ENCODE measurements at places on chromosomes 4 and X. TPM values are rescaled to one million over a fixed set of nuclear protein-coding genes. Genes with fewer than 3 reads are reported as not detected.

DNA sequence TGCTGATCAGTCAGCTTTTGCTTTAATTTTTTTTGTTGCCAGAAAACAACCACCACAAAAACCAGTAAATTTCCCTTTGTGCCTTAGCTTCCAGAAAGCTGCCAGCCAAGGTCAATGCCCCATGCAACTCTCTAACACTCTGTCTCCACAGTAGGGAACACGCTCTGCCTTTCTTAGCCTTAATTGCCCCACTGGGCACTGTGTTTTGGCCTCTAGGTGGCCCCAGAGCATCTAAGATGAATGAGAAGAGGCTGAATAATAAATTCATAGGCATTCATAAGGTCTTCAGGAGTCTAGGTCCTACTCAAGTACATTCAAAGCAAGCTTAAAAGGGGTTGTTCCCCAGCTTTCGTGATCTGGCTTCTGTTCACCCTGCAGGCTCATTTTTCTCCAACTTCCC lies 57.7 kb upstream of the PASD1 start:
- no peak for DNase-seq

Gene FOXP3
- total RNA-seq, result 0.26 TPM

- DNase-seq, result no peak
Observed at GRCh38 chrX:118530219-118530911, 34.8 kb downstream of the DOCK11 start.

DNA sequence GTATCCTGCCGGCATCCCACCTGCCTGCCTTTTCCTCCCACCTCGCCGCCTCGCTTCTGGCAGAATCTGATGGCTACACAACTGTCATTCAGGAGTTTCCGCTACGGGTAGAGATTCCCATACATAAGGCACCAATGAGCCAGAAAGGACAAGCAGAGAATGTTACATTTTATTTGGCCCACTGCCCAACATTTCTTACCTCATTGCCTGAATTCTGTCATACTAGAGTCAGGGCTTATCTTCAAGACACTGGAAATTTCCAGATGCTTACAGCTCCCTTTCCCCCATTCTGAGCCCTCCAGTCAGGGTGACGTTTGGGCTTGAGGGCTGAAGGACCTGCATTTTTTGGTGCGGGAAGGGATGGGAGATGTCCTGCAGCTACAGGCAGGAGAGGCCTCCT lies 113.0 kb downstream of the NHS start:
- DNase-seq, result no peak

DNA sequence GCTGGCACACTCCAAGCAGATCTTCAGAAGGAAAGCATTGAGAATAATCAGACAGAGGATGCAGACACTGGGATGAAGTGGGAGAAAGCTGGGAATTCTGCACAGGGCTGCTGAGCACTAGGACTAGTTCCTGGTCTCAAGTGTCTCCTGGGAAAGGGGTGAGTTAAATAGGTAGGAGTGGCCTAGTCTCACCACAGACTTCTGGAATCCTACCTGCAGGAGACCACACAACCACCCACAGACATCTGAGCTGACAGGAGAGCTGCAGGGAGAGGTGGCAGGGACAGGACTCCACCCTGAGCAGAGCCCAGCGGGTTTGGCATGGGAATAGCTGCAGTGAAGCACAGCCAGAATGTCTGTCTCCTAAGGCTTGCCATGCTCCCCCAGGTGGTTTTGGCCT lies 95.1 kb upstream of the GALNTL6 start:
- DNase-seq, result no peak

DNA sequence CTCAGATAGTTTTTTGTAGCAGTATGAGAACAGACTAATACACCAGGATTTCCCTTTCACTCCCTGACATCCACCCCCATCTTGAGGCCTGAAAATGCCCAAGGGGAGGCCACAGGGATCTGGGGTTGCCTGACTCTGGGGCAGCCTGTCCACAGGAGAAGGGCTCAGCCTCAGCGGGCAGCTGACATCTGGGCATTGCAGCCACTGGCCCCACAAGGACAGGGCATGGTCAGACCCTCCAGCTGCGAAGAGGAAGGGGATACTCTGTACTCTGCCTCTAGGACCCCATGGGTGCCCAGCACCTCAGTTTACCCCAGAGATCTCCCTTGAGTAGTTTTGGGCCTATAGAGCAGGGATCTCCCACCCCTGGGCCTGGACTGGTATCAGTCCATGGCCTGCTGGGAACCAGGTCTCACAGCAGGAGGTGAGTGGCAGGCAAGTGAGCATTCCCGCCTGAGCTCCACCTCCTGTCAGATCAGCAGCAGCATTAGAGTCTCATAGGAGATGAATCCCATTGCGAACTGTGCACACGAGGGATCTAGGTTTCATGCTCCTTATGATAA lies 138.9 kb downstream of the HMX1 start:
- no peak for DNase-seq

DNA sequence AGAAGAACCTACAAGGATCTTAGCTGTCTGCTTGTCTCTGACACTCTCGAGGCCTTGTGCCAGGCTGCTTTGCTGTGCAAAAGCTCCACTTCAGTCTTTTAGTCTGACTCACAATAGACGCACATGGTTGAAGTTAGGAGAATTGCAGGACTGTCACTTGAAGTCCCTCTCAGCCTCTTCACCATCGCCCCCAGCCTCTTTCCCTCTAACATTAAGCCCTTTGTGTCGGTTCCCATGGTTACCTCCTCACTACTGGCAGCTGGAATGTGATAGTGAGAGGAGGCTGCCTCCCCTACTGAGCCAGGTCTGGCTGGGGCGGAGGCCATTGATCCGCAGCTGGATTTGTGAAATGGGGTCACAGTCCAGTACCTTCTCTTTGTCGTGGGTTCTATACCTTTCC lies 201.8 kb downstream of the SOWAHB start:
- DNase-seq, result no peak

Gene ADRA2C
- 23.5 TPM for total RNA-seq

- DNase-seq, result no peak
Observed at GRCh38 chr4:138494931-138495330, 252.8 kb upstream of the SLC7A11 start.

GRCh38 chrX:39174241-39174771 lies 373.0 kb downstream of the MID1IP1 start:
- no peak for DNase-seq

Gene TMSB15C
- total RNA-seq, result 2.1 TPM

Gene MAGEA3
- total RNA-seq, result 0.21 TPM

Gene TMPRSS11A
- not detected for total RNA-seq

Gene DTHD1
- total RNA-seq, result not detected

DNA sequence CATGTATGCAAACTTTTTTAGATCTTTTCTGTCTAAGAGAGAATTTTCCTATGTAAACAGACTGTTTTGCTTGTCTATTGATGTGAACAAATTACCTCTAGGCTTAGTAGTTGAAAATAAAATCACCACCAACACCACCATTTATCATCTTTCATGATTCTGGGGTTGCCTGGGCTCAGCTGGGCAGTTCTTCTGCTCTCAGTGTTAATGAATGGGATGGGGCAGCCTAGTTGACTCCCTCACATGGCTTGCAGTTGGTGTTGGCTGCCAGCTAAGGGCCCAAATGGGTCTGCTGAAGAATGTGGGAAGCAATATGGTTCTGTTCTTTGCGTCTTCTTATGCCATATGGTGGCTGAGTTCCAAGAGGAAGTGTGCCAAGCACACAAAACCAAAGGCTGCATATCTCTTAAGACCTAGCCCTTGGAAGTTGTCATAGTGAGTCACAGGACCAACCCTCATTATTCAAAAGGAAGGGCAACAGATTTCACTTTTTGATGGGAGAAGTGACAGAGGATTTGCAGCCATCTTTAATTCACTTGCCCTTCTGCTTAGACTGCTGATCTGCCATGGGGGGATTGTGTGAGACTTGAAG lies 17.9 kb downstream of the REELD1 start:
- DNase-seq, result no peak

Gene CENPVL2
- not detected for total RNA-seq

GRCh38 chr4:73687421-73687820 lies 52.9 kb upstream of the CXCL8 start:
- DNase-seq, result no peak

Gene ALG13
- total RNA-seq, result 50.0 TPM

DNA sequence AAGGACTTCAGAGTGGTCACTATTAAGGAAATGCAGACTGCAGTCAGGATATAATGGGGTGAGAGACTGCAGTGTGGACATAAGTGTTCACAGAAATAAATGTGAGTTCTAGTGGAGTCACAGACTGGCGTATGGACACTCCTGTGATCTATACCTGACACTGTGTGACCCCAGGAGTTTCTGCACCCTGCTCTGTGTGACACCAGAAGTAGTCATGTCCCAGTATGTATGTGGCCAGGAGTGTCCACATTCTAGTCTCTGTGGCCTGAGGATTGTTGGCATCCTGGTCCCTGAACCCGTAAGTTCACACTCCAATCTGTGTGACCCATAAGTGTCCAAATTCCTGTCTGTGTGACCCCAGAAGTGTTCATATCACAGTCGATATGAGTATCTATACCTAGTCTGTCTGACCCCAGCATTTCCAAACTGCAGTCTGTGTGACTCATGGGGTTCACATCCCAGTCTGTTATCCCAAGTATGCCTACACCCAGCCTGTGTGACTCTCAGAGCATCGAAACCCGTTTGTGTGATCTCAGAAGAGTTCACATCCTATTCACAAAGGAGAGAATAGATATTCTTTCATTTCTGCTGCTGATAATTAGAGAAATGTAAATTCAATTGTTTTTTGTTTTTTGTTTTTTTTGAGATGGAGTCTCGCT lies 16.3 kb downstream of the WDR13 start:
- no peak for DNase-seq

Gene ELF4
- 48.0 TPM for total RNA-seq

DNA sequence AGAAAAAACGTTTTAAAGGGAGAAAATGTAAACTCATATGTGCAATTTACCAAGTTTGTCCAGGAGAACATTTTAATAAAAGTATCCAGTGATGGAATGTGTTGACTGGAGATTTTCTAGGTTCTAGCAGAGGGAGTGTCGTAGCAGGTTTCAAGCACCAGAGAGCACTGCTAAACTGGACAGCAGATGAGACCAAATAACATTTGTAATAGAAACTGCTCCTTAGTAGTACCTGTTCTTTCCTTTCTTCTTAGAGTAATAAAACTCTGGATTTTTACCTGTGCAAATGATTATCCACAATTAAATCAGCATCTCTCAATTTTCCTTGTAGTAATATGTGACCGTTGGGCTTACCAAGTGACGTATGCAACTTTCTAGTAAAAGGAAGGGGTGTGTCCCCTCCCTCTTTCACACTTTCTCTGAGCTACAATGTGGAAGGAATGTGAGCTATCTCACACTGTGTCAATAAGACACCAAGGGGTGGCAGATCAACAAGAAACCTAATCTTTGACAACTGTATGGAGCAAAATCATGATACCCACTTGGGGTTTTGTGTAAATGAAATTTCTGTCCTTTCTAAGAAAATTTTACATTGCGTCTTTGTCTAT lies 9.5 kb downstream of the HPGDS start:
- no peak for DNase-seq

DNA sequence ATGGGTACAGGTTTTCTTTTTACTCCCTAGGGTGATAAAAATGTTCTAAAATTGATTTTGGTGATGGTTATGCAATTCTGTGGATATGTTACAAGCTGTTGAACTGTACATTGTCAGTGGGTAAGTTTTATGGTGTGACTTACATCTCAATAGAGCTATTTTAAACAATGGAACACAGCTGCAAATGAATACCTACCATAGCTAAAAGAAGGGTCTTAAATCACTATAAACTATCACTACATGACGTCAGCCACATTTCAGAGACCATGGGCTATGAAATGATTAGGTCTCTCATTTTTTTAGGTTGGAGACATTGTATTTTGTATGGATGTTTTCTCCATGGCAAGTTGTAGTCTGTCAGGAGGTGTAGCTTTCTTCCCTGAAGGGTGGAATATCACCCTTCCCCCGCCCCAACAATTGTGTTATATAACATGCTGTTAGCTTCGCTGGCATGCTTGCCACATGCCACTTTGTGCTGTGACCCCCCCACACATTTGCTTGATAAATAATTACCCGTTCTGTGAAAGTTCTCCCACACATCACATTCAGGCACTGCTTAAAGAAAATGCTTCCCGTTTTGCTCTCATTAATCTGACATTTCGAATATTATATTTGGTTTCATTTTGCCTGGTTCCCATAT lies 159.7 kb downstream of the ARHGAP10 start:
- no peak for DNase-seq

Gene SLC7A11
- total RNA-seq, result 6.4 TPM

Gene IRS4
- total RNA-seq, result not detected

DNA sequence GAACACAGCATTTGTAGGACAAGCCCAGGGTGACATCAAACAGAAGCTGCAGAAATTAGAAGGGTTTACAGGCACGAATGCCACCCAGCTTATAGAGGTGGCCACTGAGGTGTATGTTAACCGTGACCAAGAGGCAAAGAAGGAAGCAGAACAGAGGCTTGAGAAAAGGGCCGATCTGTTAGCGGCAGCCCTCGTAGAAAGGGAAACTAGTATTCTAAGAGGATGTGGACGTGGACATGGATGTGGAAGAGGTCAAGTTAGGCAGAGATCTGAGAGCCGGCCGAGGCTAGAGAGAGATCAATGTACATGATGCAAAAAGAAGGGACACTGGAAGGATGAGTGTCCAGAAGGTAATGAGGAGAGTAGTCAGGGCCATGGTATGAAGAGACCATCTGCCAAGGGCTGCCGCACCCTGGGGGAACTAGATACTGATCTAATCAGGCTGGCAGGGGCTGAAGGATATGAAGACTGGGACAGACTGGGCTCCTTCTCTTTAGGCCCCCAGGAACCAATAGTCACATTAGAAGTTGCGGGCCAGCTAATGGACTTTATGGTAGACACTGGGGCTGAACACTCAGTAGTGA lies 27.5 kb downstream of the LIAS start:
- no peak for DNase-seq

GRCh38 chr4:88742561-88742960 lies 44.9 kb upstream of the NAP1L5 start:
- no peak for DNase-seq

Gene ADH4
- total RNA-seq, result 0.10 TPM

Gene CFP
- 0.59 TPM for total RNA-seq

GRCh38 chr4:186900232-186900900 lies 176.7 kb upstream of the FAT1 start:
- no peak for DNase-seq

GRCh38 chrX:44349561-44349960 lies 6.1 kb upstream of the EFHC2 start:
- no peak for DNase-seq

Gene TSPYL2
- total RNA-seq, result 25.0 TPM

DNA sequence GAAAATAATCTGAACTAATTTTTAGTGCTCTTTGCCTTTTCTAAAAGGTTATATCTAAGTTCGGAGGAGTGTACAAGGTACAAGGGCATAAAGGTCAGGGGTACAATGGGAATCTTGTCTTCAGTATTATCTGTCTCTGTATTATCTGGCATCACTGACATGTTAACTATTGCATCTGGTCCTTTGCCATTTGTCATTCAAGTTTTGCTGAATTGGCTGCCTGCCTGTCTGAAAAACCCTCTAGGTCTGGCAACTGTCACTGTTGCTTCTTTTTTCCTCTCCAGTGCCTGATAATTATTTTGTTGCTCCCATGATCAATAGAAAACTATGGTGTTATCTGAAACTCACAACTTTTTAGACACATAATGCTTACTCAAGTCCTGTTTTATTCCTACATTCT lies 112.5 kb upstream of the STK26 start:
- DNase-seq, result no peak

GRCh38 chr4:79253924-79254323 lies 71.9 kb downstream of the NAA11 start:
- no peak for DNase-seq
